ENCODE measurements at places on chromosomes 5 and 9.

DNA sequence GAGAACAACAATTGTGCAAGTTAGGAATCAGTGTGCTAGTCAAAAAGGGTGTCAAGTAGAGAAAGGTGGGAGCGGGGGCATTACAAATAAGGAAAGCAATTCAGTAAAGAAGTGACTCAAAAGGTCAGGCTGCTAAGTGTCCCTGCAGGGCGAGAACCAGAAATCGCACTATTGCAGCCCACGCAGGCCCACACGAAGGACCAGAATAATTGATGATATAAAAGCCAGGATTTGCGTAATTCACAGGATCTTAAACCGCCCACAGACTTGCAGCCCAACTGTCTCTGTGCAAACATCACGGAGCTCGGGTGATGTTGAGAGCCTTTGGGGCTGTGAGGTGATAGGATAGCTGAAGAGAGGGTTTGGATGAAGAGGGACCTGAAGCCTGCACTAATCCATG lies 349.0 kb downstream of the BRINP1 start:
- DNase-seq = no peak

DNA sequence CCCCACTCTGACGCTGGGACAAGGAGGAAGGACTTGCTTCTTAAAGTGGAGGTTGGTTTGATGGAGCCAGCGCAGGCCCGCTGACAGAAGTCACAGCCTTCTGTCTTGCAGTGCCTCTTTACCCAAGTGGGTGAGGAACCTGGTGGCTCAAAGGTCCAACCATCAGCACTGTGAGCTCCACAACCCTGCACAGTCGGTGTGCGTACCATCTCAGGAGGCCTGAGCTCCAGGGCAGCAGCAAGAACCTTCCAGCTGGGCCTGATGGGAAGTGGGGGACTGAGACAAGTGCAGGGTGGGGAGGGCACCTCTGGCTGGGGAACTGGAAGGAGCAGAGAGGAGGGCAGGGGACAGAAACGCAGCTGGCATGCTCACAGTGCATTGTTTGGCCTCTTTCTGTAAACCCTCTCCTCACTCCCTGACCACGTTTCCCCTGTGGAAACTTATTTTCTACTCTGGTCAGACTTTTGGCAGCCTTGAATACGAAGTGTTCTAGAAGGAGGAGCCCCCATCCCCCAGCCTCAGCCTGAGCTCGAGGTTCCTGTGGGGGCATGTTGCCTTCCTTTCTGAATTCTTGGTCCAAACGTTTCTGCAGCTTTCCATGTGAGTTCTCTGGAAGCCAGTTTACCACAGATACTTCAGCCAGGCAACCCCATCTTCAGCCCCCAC lies 178.5 kb upstream of the PITX1 start:
- no peak for DNase-seq

DNA sequence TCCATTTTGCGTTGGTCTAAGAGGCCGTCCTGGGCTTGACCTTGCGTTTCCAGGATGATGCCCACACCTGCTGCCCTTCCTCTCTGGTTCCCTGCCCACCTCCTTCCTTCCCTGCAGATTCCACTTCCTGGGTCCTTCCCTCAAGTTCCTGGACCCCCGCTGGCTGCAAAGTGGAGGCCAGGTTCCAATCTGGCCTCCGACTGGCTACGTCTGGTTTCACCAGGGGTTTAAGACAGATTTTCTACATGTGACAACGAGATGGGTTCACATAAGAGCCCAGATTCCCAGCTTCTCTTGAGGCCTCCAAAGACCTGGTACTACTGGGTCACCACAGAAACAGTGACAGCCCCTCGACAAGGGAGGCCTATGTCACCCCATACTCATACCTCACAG lies 2.1 kb downstream of the MGAT4B start:
- no peak for DNase-seq

- DNase-seq = no peak
Observed at GRCh38 chr5:64144425-64145215, 21.0 kb upstream of the RNF180 start.

- DNase-seq = no peak
Observed at GRCh38 chr9:84731696-84732095, 62.2 kb downstream of the NTRK2 start.

DNA sequence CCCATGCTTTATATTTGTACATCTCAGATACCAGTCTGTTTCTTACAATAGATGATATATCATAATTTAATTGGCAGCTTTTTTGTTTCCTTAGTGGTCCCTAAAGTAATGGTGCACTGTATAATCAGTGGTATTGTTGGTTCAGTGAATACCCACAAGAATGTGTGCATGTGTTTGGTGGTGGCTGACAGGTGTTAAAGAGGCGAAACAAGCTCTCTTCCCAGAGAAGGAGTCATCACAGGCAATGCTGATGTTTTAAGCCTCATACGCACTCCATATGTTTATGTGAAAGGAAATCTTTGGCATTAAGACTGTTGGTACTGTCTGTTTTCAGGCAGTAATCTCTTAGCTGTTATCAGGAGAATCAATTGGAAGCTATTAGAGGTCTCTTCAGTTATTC lies 49.2 kb upstream of the KIAA1958 start:
- no peak for DNase-seq

GRCh38 chr5:152070591-152070990 lies 145.9 kb upstream of the GLRA1 start:
- DNase-seq = no peak

Data from stimulated activated CD8-positive, alpha-beta memory T cell treated with anti-CD3 and anti-CD28 coated beads, Interleukin-7, amount 100 ng/mL, for 24 hours (primary cell).